ENCODE measurements at places on chromosomes 13 and 19.

GRCh38 chr19:31810536-31811109, 461.4 kb upstream of the TSHZ3 start:
- DNase-seq, result no peak

GRCh38 chr19:2613507-2614295, 88.8 kb downstream of the GNG7 start:
- no peak for DNase-seq

DNA sequence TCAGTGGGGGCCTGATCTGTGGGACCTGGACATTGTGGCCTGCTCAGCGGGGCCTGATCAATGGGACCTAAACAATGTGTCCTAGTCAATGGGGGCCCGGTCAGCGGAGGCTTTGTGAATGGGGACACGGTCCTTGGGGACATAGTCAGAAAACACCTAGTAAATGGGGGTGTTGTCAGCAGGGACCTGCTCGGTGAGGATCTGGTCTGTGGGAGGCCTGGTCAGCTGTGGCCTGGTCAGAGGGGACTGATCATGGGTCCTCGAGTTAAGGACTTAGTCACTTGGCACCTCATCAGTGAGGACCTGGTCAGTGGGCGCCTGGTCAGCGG, 44.5 kb upstream of the TPM4 start:
- no peak for DNase-seq

- DNase-seq, result no peak
These were observed 257.9 kb downstream of the KLF12 start for GRCh38 chr13:73876323-73876722.

DNA sequence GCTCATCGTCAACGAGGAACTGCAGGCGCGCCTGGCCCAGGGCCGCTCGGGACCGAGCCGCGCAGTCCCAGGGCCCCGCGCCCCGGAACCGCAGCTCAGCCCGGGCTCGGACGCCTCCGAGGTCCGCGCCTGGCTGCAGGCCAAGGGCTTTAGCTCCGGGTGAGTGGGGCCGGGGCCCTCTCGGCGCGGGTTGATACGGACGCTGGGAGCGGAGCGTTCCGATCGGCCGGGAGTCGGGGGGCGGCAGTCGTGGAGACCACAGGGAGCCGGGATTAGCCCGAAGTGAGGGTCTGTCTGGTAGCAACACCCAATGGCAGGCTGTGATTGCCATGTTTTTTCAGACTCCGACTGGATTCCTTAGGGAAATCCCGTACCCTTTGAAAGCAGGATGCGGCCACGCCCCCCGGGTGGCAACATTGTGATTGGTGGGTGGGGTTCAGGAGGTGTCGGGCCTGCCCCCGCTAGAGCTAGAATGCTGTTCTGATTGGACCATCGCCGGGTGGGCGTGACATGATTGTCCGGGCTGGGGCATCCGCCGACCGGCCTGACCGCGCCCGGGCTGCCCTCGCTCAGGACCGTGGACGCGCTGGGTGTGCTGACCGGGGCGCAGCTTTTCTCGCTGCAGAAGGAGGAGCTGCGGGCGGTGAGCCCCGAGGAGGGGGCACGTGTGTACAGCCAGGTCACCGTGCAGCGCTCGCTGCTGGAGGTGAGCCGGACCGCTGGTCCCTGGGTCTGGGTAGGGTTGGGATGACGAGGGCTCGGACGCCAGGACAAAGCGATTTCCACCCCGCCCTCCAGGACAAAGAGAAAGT, 11.3 kb downstream of the EPS8L1 start:
- peak; percentile 99 for DNase-seq

DNA sequence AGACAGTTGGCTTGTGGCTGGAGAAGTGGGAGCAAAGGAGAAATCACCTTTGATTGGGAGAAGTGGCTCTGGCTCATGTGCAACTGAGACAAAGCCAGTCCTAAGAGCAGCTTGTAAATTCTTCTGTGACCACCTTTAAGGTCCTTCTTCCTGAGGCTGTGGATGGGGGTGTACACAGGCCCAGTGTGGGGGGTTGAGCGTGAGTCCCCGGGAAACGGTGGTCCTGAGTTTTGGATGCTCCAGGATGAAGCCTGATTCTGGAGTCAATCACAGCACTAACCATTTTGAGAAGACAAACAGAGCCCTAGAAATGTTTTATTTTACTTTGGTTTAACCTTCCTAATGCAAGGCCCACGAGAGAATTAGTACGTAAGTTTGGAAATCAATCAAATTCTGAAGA, 3.9 kb upstream of the CEBPA start:
- DNase-seq, result no peak

- DNase-seq, result no peak
These were observed 17.8 kb downstream of the WASF3 start for GRCh38 chr13:26575244-26575643.

DNA sequence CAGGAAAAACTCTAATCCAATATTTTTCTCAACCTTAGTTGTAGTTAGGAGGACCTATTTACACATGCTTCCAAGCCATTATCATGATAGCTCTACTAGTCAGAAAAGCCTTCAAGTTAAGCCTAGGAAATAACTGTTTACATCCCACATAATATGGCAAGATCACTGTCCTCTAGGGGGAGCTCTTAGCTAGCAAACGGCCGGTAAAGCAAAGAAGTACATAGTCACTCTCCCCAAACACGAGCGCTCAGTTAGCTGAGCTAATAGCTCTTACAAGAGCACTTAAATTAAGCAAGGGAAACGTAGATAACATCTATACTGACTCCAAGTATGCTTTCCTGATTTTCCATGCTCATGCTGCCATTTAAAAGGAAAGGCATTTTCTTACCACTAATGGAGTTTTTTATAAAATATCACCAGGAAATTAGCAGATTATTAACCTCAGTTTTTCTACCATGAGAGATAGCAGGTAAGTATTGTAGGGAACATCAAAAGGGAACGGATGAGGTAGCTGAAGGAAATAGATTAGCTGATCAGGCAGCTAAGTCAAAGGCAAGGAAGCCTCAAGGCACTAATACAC, 100.6 kb upstream of the PABPC3 start:
- peak; percentile 16 for DNase-seq

- DNase-seq, result no peak
These were observed 8.7 kb downstream of the URAD start for GRCh38 chr13:27979765-27980279.

Data from H54 (cell line).